ENCODE measurements at places on chromosomes 3 and 15.

DNA sequence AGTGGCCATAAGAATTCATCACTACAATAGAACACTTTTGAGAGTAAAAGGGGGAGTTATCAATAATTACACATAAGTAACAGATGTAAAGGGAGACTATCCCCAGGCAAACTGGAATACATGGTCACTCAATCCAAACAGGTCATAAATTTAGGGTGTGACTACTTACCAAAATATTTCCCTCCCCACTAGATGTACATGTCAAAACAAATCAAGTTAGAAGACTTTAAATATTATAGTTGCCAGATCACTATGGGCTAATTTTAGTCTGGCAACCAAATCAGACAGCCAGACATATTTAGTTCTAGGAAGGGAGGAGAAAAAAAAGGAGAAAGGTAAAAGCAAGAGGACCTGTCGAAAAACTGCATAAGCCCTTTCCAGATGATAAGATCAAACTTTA is 23.1 kb downstream of the SLC24A5 start:
- no peak for DNase-seq

GRCh38 chr3:168860592-168860991 is 764.9 kb upstream of the GOLIM4 start:
- DNase-seq = no peak

- DNase-seq = no peak
These were observed 4.8 kb upstream of the ZBTB20 start for GRCh38 chr3:115151921-115152320.

GRCh38 chr3:9863058-9863772 is 16.8 kb downstream of the CIDEC start:
- DNase-seq = no peak

GRCh38 chr3:151166161-151166560 is 36.9 kb downstream of the GPR171 start:
- no peak for DNase-seq

DNA sequence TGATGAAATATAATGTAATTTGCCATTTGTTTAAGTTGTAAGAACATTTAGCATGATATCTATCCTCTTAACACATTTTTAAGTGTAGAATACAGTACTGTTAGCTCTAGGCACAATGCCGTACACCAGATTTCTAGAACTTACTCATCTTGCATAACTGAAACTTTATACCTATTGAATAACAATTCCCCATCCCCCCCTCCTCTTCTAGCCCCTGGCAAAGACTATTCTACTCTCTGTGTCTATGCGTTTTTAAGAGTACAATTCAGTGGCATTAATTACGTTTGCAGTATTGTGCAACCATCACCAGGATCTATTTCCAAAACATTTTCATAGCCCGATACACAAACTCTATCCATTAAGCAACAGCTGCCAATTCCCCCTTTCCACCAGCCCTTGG is 261.7 kb downstream of the PLOD2 start:
- no peak for DNase-seq

GRCh38 chr3:129482721-129483120 is 42.7 kb downstream of the IFT122 start:
- DNase-seq = no peak

DNA sequence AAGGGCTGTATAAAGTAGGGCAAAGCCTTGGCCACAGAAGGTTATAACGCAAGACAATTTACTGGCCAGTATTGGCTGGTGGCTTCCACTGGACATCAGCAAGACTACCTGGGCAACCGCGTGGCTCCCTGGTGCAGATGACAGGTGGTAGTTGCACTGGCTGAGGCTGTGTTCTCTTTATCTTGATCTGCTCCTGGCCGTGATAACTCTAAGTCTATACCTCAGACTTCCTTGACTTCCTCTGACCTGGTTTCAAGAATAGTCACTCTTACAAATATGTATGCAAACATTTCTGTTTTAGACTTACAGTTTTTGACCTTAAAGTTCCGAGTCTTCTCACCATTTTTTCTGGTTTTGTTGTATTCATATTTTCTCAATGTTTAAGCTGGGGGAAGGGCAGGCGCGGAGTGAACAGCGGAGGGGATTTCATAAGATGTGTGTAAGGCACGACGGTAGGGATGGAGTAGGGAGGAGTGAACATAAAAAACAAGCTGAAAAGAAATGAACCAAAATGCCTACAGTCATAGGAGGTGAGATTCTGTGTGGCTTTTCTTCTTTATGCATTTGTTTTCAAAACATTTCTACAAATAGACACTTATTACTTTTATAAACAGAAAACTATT is 15.2 kb upstream of the TMEM212 start:
- DNase-seq = no peak

DNA sequence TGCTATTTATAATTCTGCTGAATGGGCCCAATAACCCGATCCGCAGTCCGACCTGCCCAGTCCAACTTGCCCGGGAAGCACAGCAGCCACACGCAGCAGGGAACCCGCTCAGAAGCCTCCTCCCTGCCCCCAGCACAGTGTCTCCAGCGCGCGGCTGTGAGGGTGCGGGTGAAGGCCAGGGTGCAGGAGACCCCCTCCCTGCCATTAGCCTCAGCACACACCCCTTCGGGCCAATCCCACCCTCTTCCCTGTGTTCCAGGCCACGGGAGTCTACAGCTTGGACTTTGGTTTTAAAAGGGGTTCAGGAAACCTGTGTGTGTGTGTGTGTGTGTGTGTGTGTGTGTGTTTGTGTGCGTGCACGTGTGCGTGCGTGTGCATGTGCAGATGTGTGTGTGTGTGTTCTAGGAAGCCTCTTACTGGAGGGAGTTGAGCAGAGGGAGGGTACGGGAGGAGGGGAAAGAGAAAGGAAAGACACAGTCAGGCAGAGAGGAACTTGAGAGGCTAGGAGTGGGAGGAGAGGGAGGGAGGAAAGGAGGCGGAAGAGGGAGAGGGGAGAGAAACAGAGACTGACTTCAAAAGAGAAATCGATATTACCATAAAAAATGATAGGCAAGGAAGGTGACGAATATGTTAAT is 34.2 kb downstream of the ATP2B2 start:
- DNase-seq = no peak

GRCh38 chr3:46986782-46987310 is 7.4 kb downstream of the NBEAL2 start:
- no peak for DNase-seq

DNA sequence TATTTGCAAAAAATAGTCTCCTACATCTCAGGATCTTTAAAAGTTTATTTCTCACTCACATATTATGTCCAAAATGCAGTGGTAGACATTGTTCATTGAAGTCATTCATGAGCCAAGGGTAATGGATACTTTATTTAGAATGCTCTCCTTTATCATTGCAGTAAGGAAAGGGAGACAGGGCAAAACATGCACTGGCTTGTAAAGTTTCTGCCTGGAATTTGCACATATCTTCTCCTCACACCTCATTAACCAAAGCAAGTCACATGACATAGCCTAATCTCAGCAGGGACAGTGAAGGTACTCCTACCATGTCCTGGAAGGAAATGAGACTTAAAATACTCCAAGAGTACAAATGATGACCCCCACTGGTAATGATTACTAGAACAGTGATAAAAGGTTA is 333.7 kb upstream of the EPHA3 start:
- no peak for DNase-seq

DNA sequence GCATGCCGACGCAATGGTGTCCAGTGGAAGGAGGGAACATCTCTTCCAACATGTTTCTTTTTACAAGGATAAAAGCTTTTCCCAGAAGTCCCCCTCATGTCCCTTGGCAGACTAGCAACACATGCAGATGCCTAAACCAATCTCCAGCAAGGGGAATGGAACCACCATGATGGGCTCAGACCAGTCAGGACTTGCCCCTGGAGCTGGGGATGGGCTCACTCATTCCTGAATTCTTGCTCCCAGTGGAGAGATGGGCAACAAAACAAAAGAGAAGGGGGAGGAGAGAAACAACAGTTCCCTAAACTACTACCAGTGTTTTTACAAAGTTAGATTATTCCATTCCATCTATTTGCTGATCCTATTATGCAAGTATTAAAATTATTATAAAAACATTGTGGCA is 76.8 kb upstream of the OXTR start:
- no peak for DNase-seq

GRCh38 chr3:110165753-110166152 is 828.4 kb upstream of the DPPA4 start:
- DNase-seq = no peak

GRCh38 chr15:80611543-80612080 is 83.5 kb upstream of the ABHD17C start:
- DNase-seq = no peak

- DNase-seq = no peak
These were observed 1.7 kb downstream of the FLNB start for GRCh38 chr3:58009749-58010535.
